ENCODE measurements at places on chromosomes 13 and 19.

- no peak for DNase-seq
These were observed 116.6 kb upstream of the UQCRFS1 start for GRCh38 chr19:29329460-29330134.

DNA sequence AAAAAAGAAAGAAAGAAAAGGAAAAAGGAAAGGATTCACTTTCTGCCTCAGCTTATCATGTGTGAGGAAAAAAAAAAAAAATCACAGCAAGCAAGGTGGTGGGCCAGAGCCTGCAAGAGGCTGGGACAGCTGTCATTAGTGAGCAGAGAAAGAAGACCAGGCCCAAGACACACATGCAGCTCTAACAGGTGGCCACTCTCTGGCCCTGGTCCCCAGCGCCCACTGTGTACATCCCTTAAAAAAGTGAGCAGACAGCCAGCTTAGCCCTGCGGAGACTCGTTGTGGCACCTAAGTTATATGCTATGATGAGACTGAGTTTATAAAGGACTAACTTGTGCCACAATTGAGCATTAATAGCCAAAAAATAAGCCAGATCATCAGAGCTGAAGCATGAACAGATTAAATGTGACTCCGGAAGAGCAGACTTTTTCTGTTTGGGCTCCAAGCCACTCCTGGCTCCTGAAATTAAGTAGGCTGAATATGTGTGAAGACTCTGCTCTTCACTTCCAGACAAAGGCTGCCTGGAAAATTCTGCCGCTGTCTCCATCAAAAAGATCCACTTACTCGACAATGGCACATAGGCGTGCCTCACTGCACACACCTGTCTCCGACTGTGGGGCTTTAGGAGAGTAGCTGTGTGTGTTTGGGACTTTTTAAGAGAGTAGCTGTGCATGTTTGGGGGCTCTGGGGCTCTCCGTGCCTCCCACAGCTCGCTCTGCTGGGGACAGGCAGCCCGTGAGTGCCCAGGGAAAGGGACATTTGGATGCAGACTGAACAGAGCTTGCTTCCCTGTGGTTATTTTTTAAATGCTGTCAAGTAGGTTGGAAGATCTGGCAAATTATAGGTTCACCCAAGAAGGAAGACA is 55.0 kb downstream of the LATS2 start:
- no peak for DNase-seq

DNA sequence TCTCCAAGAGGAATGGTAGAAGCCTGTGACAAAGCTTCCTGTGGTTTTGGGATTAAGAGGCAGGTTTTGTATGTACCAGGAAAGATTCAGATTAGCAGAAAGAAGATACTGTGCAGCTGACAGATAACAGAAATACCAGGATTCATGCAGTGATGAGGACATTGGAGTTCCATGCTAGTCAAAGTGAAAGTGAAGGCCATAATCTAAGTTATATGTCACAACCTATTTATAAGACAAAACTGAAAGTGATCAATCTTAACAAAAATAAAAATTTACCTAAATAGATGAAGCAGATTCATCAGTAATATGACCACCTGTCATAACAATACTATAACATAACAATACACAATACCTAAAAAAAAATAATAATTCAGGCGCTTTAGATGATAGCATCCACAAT is 1305.2 kb upstream of the PCDH9 start:
- no peak for DNase-seq

DNA sequence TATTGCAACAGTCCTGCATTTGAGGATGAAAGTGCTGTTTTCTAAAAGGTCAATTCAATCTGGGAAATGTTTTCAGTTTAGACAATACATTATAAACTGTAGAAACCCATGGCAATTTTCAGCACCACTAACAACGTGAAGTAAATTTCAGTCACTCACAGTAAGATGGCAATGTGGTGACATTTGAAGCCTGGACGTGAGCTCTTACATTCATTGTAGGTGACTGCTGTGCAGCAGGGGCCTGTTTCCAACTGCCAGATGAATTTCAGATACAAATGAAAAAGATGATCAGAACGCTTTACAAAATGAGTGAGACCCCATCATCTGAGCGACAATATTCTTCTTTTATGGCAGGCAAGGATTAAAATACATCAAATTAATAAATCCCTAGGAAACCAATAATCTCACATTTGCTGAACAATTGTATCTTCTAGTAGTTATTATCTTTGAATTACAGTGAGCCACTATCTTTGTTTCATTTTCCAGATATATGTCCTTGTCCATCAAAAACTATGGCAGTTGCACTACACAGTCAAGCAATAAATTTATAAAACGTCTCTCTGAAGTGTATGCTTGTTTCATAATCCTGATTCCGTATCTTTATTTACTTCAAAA is 1816.8 kb downstream of the OLFM4 start:
- no peak for DNase-seq

GRCh38 chr19:33704271-33704670 is 82.5 kb downstream of the CHST8 start:
- DNase-seq, result no peak

- no peak for DNase-seq
These were observed 43.6 kb downstream of the ZNF611 start for GRCh38 chr19:52691215-52691610.

- DNase-seq, result peak; percentile 73
These were observed 7.3 kb upstream of the MEDAG start for GRCh38 chr13:30898678-30899241.

GRCh38 chr19:493391-494170 is 2.7 kb upstream of the MADCAM1 start:
- no peak for DNase-seq
